Karpas-422 (cell line): ENCODE measurements at places on chromosomes 2 and 18.
A peak's percentile ranks its signal among the peaks of the same experiment; 100 is the strongest.

- DNase-seq = peak; percentile 92
- H3K27ac ChIP-seq = peak overlapping the region; percentile 91
- H3K4me3 ChIP-seq = peak overlapping the region; percentile 97
- peaks cover 38% of the 10 kb centered on the region for H3K4me1 ChIP-seq
- no peaks in the 10 kb centered on the region for H3K27me3 ChIP-seq
Observed at GRCh38 chr2:53768242-53768542, 588 bp downstream of the CHAC2 start.

GRCh38 chr2:135870571-135870970, 5.7 kb downstream of the MCM6 start:
- DNase-seq = no peak
- H3K36me3 ChIP-seq = peaks cover 73% of the 10 kb centered on the region
- H3K27me3 ChIP-seq = no peaks in the 10 kb centered on the region

- no peak for DNase-seq
- H3K4me3 ChIP-seq = no peak overlapping the region
- H3K4me1 ChIP-seq = no peaks in the 10 kb centered on the region
Observed at GRCh38 chr18:26686532-26686931, 138.2 kb upstream of the KCTD1 start.

GRCh38 chr2:43186679-43187374, 39.6 kb downstream of the ZFP36L2 start:
- no peaks in the 10 kb centered on the region for H3K36me3 ChIP-seq
- H3K4me1 ChIP-seq = no peaks in the 10 kb centered on the region
- DNase-seq = no peak
- H3K4me3 ChIP-seq = no peak overlapping the region

- no peak overlapping the region for H3K4me3 ChIP-seq
- H3K4me1 ChIP-seq = no peaks in the 10 kb centered on the region
- no peak overlapping the region for H3K27ac ChIP-seq
- no peaks in the 10 kb centered on the region for H3K27me3 ChIP-seq
- H3K36me3 ChIP-seq = no peaks in the 10 kb centered on the region
- no peak for DNase-seq
Observed at GRCh38 chr2:156803967-156804366, 367.8 kb downstream of the GPD2 start.

DNA sequence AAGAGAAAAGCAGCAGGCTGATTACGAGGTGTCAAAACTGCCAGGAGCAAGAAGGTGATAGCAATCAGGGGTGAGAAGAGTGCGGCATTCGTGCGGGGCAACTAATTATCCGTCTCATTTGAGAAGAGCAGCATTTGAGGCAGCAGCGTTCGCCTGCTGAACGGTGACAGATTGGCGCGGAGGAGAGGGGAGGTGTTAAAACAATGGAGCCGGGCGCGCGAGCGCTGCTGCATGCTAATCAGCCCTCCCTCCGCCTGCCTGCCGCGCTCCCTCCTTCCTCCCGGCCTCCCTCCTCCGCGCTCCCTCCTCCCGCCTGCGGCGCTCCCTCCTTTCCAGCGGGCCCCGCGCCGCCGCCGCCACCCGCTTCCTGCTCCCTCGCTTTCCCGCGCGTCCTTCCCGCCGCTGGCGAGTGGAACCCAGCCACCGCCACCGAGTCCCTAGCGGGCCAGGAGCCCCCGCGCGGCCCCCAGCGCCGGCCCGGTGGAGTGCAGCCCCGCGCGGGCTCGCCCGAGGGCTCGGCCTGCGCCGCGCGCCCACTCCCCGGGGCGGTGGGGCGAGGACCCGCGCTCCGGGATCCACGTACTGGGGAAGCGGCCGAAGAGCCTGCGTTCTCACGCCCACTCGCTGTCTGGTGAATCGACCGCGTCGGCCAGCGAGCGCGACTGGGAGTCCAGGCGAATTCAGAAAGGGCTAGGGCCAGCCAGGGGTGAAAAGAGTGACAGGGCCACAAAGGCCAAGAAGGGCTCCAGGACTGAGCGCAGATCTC, 69.5 kb upstream of the PSMD14 start:
- DNase-seq = peak; percentile 83
- peak overlapping the region; percentile 87 for H3K27ac ChIP-seq
- H3K4me1 ChIP-seq = peaks cover 95% of the 10 kb centered on the region
- H3K27me3 ChIP-seq = no peaks in the 10 kb centered on the region

DNA sequence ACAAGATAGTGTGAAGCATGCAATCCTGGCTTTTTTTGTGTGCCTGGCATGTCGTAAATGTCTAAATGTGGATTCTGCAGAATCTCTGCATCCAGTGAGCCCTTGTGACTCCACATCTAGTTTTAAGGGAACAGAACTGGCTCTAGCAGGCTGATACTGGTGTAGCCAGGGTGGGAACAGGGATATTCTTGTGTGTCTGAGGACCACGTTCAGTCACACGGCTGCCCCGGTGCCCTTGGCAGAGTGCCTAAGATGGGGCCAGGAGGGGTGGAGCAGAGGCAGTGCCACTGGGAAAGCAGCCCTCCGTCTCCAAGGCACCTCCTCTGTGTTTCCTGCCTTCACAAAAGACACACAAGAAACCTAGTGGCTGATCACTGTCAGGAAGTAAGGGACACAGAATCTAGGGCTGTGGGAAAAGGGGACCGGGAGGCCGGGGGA, 91.5 kb upstream of the PARD3B start:
- H3K27ac ChIP-seq = no peak overlapping the region
- H3K36me3 ChIP-seq = no peaks in the 10 kb centered on the region
- no peaks in the 10 kb centered on the region for H3K4me1 ChIP-seq
- no peak for DNase-seq
- H3K4me3 ChIP-seq = no peak overlapping the region
- no peaks in the 10 kb centered on the region for H3K27me3 ChIP-seq

DNA sequence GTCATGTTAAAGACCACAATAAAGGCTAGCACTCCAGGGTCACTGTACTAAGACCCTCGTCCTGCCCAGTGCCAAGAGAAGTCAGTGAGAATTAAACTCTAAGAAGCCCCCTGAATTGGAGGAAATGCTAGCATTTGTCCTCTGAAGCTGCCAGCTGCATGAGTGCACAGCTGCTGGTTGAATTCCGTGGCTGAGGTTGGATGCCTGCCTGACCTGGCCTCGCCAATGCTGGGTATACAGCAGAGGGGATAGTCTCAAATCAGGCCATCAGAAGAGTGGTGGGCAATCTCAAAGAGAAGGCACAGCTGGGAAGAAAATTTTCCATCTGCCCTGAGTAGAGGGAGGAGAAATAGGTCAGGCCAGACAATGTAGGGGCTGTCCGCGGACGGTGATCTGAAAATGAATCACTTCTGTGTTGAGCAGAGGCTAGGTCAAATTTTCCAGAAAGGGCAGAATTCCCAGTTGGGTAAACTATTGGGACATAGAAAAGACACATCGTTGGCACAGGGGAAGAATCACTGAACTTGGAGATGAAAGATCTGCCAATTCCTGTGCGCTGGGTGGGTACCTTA, 110.5 kb upstream of the AGAP1 start:
- H3K27me3 ChIP-seq = no peaks in the 10 kb centered on the region
- no peak overlapping the region for H3K4me3 ChIP-seq
- H3K27ac ChIP-seq = no peak overlapping the region
- H3K36me3 ChIP-seq = no peaks in the 10 kb centered on the region
- H3K4me1 ChIP-seq = no peaks in the 10 kb centered on the region

- H3K27me3 ChIP-seq = no peaks in the 10 kb centered on the region
Observed at GRCh38 chr2:237413777-237414661, at the start of gene COL6A3. Gene COL6A3, minus strand, starts transcription at chr2:237414164. Its CDS starts 17,347 bp downstream, at chr2:237396817.

- H3K27me3 ChIP-seq = no peaks in the 10 kb centered on the region
- H3K4me3 ChIP-seq = no peak overlapping the region
- H3K36me3 ChIP-seq = no peaks in the 10 kb centered on the region
- H3K4me1 ChIP-seq = no peaks in the 10 kb centered on the region
Observed at GRCh38 chr2:185880396-185880795, 141.8 kb downstream of the FSIP2 start.

DNA sequence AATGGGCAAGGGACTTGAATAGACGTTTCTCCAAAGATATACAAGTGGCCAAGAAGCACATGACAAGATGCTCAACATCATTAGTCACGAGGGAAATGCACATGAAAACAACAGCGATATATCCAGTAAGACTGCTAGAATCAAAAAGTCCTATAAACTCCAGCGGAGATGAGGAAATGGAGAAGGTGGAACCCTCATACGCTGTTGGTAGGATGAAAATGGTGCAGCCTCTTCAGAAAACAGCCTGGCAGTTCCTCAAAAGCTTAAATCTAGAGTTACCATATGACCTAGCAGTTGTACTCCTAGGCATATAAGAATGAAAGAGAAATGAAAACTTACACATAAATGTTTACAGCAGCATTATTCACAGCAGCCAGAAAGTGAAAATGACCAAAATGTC, 48.1 kb downstream of the HPCAL1 start:
- no peak for DNase-seq
- H3K27ac ChIP-seq = no peak overlapping the region
- no peaks in the 10 kb centered on the region for H3K27me3 ChIP-seq
- H3K36me3 ChIP-seq = no peaks in the 10 kb centered on the region

GRCh38 chr2:122193622-122194021, 438.2 kb downstream of the TSN start:
- no peaks in the 10 kb centered on the region for H3K27me3 ChIP-seq
- H3K27ac ChIP-seq = no peak overlapping the region
- DNase-seq = no peak
- no peaks in the 10 kb centered on the region for H3K4me1 ChIP-seq
- no peak overlapping the region for H3K4me3 ChIP-seq

DNA sequence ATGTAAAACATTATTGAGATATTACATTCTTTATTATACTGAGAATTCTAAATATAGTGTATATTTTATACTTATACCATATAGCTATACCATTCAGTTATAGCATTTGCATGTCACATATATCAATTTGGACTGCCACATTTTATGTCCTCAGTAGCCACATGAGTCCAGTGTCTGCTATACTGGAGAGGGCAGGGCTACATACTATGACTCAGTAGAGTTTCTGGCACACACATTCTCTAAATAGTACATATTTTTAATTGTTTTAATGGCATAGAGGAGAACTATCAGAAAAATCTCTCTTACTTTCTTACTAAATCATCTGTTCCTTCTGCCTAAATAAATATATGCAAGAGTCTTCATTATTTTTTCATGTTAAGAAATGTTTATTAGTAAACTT, 55.4 kb upstream of the COL5A2 start:
- no peak overlapping the region for H3K27ac ChIP-seq
- H3K36me3 ChIP-seq = no peaks in the 10 kb centered on the region
- DNase-seq = no peak
- H3K4me3 ChIP-seq = no peak overlapping the region
- H3K4me1 ChIP-seq = no peaks in the 10 kb centered on the region

GRCh38 chr18:55830544-55830943, 242.6 kb upstream of the TCF4 start:
- H3K36me3 ChIP-seq = no peaks in the 10 kb centered on the region
- H3K27ac ChIP-seq = no peak overlapping the region
- no peak overlapping the region for H3K4me3 ChIP-seq
- no peak for DNase-seq

DNA sequence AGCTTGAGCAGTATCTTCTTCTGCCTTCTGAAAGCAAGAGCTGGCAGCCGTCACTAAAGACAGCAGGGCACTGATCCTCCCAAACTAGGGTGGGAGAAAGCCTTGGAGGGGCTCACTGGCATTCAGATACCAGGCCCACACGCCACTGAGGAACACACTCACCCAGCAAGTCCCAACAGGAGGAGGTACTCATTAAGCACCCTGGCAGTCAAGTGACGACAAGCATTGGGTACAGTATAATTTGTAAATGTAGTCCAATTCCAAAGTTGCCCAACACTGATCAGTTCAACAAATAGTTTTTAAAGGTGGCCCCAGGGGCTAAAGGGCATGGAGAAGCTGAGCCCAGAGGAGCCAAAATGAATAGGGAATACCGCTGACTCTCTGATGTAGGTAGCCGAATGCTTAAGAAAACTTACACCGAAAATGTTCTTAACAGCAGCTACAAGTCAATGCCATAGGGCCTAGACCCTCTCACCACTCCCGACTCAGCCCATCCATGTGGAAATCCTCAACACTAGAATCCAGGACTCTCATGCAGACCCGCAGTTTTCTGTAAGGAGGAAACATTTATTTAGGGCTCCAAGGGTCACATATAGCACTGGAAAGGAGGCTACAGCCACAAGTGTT, 9.9 kb downstream of the LIMS2 start:
- no peak for DNase-seq
- no peak overlapping the region for H3K4me3 ChIP-seq
- no peak overlapping the region for H3K27ac ChIP-seq
- H3K4me1 ChIP-seq = no peaks in the 10 kb centered on the region
- H3K36me3 ChIP-seq = no peaks in the 10 kb centered on the region

- H3K4me3 ChIP-seq = no peak overlapping the region
- H3K27ac ChIP-seq = no peak overlapping the region
- H3K4me1 ChIP-seq = no peaks in the 10 kb centered on the region
- no peaks in the 10 kb centered on the region for H3K27me3 ChIP-seq
Observed at GRCh38 chr2:30366199-30366691, 80.8 kb upstream of the LCLAT1 start.

- no peak overlapping the region for H3K4me3 ChIP-seq
- H3K27ac ChIP-seq = no peak overlapping the region
Observed at GRCh38 chr2:106185475-106186184, 8.5 kb downstream of the UXS1 start.

DNA sequence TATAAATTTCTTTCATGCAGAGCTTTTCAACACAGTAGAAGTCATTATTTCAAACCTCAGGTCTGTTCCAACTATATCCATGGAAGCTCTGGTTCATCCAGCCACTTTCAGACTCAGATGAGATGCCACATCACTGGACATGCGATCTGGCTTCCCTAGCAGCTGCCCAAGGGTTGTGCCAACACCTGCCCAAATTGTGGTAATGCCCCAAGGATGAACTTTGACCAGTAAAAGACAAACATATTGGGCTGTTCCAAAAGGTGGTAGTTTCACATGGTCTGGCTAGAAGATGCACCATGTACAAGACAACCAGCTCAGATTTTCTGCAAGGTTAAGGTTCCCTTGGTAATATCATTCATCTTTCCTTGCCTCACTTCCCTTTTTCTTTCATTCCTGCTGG, 101.9 kb downstream of the THADA start:
- H3K27me3 ChIP-seq = no peaks in the 10 kb centered on the region
- no peak overlapping the region for H3K27ac ChIP-seq
- no peaks in the 10 kb centered on the region for H3K36me3 ChIP-seq
- DNase-seq = no peak
- H3K4me3 ChIP-seq = no peak overlapping the region
- H3K4me1 ChIP-seq = peaks cover 14% of the 10 kb centered on the region

DNA sequence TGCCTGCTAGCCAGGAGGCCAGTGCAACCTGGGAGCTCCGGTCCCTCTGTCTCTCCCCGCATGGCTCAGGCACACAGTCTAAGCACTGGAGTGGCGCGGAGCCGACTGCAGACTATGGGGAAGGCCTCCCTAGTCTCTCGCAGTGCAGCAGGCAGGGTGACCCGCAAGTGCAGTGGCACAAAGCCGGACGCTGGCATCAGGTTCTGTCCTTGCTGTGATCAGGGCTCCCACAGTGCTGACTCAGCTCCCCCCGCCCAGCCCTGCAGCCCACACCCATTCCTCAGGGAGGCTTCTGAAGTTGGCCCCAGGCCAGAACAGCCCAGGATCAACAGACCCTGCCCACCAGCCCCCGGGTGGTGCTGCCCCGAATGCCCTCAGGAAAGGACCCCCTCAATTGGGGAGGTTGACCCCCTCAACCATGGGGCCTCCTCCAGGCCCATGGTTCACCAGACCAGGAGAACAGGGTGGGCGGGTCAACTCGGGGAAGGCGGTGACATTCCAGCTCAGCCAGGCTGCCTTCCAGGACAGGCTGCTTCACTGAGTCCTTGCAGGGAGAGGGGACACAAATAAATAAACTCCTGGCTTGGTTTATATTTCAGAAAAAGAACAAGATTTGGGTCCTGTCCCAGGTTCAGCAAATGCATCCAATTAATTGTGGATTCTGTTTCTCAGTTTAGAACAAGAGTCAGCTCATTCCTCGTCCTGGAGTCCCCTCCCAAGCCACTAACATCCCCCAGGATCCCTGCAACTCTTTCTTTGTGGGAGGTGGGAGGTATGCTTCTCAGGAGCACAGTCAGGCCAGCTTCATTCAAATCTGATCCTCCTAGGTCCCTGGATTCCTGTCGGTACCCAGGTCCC, 12.2 kb downstream of the BIN1 start:
- H3K4me3 ChIP-seq = no peak overlapping the region
- no peaks in the 10 kb centered on the region for H3K27me3 ChIP-seq
- H3K27ac ChIP-seq = no peak overlapping the region
- DNase-seq = no peak
